Urinary bladder (tissue), 4 donors: ENCODE measurements at places on chromosomes 11 and 22. TPM values are rescaled to one million over a fixed set of nuclear protein-coding genes. Genes with fewer than 3 reads are reported as not detected.
A peak's percentile ranks its signal among the peaks of the same experiment; 100 is the strongest.

DNA sequence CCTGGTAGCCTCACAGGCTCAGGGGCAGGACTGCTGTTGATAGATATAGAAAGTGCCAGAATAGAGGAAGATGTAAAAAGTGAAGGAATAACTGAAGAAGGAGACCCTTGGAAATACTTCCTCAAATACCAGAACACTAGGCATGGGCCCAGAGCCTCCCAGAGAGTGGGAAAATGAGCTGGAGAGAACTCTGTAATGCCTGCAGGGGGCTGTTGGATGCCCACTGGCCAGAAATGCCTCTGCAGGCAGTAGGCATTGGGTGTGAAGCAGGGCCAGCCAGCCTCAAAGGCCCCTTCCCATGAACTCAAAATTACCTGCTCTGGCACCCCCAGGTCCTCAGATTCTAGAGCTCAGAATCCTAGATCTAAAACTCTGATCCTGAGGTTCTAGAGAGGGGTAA lies 15.1 kb downstream of the P2RY2 start:
- no peak for DNase-seq

The RAC2 gene
- 3.2 TPM for total RNA-seq

- DNase-seq: peak; percentile 46
Observed at GRCh38 chr11:85682330-85683305, 3.4 kb downstream of the CCDC89 start.

- DNase-seq: no peak
Observed at GRCh38 chr22:16562711-16563554, 29.7 kb downstream of the CCT8L2 start.

DNA sequence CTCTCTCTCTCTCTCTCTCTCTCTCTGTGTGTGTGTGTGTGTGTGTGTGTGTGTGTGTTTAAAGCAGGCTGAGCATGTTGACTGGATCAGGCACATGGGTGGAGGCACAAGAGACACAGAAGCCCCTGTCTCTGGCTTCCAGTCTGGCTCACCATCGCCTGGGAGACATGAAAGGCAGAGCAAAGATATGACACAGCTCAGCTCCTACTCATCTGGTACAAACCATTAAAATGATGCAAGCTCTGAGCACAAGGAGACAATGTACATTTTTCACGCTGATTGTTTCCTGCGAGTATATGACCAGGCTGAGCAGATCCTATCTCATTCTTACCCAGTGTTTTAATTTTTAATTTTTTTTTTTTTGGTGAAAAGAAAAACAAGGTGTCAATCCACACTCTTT lies 9.5 kb downstream of the SLC6A5 start:
- DNase-seq: no peak

- DNase-seq: no peak
Observed at GRCh38 chr22:25690798-25691197, 51.2 kb upstream of the MYO18B start.

DNA sequence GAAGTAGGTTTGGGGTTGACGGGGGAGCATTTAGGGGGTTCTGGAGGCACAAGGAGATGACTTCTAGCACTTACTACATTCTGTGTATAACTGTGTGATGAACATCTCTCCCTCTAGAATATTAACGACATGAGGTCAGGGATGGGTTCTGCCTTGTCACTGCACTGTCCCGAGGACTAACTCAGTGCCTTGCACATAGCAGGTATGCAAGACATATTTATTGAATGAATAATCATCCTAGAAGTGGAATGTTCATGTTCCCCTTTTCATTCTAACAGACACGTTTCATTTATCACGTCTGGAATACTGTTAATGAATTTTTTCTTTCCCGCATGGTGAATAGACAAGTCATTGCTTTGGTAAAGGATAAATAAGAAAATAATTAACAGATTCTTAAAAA lies 12.6 kb downstream of the SYT13 start:
- no peak for DNase-seq

The SHANK3 gene
- 8.1 TPM for total RNA-seq

- no peak for DNase-seq
Observed at GRCh38 chr22:37757663-37758062, 50.1 kb upstream of the GCAT start.

- peak; percentile 28 for DNase-seq
Observed at GRCh38 chr11:122656073-122656630, 630 bp downstream of the UBASH3B start.

The MYBPC3 gene
- total RNA-seq: not detected

GRCh38 chr11:124533626-124534025 lies 9.8 kb downstream of the OR8B12 start:
- no peak for DNase-seq

GRCh38 chr22:36936362-36937116 lies 23.1 kb downstream of the CSF2RB start:
- DNase-seq: no peak

GRCh38 chr11:69342588-69343330 lies 48.8 kb downstream of the MYEOV start:
- DNase-seq: no peak

- DNase-seq: no peak
Observed at GRCh38 chr11:2870460-2870859, 15.1 kb downstream of the CDKN1C start.

DNA sequence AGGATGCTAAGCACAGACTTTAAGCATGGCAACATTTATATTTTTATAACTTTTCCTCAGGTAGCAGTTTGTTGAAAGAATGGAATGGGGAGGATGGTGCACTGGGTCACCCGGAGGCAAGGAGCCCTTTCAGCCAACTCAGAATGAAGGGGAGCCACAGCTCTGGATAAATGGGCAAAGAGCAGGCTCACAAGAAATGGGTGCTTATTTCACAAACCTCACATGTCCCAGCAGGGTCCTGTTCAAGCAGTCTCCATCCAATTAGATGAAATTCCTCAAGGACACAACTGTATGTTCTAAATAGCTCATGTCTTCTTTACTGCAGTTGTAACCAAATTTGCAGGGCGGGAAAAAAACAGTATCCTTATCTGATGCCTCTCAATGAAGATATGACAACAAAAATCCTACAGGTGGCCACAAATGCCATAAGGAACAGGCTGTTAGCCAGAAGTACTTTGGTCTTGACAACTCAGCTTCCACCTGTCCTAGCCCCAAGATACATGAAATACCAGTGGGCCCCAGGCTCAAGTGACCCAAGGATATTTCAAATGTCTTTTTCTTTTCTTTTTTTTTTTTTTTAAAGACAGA lies 48.2 kb downstream of the MAPK1 start:
- no peak for DNase-seq

DNA sequence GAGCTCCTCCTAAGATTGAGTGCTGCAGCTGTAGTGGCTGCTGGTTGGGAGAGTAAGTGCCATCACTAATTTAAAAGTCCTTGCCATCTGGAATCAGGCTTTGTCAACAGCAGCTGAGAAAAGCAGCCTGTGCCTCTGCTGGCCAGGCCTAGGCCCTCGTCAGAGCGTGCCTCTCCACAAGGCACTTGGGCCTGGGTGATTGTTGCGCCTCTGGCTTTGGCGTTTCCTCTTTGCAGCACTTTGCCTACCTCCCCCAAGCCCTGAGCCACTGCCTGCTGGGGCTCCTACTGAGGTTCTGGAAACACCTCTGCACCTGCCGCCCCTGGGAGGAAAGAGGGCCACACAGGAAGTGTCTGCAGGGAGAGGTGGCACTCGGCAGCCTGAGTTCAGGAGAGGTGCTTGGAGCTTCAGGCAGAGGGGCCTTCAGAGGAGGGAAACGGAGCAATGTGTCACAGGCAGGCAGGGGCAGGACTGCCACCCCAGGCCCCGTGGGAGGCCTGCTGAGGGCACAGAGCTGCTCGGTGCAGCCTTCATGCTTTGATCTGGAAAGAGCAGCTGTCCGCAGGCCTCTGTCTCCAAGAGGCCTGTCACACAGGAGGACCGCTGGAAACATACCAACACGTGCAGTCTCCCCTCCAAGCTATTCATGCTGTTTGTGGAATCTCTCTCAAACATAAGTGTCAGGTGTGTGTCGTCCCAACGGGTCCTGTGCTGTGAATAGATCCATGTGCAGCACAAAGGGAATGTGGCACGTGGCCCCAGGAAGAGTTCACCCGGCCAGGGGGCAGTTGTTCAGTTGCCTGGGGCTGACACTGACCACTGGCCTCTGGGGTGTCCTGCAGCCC lies 61.5 kb upstream of the EMID1 start:
- DNase-seq: no peak

GRCh38 chr22:27513021-27513420 lies 288.5 kb downstream of the MN1 start:
- DNase-seq: no peak

GRCh38 chr11:15127341-15127740 lies 12.6 kb downstream of the INSC start:
- no peak for DNase-seq

The UBQLNL gene
- 0.85 TPM for total RNA-seq

DNA sequence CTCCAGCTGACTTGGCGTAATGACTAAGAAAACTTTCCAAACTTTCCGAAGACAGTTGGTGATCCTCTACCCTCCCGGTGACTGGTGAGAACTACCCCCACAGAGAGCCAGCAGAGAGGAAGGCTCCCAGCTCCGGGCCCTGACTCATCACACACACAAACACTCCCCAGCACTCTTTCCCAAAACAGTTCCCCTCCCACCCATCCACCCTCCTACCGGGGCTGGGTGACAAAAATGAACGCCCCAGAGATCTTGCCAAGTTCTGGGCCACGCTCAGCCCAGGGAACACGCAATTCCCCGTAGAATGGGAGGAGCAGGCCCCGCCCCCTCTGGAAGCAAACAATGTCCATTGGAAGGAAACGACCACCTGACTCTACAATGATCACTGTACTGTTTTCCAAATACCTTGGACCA lies 21.3 kb upstream of the JAM3 start:
- DNase-seq: no peak

The ASRGL1 gene
- 5.1 TPM for total RNA-seq

GRCh38 chr11:113519989-113520613 lies 44.9 kb upstream of the DRD2 start:
- DNase-seq: no peak

The SAC3D1 gene
- 3.0 TPM for total RNA-seq

DNA sequence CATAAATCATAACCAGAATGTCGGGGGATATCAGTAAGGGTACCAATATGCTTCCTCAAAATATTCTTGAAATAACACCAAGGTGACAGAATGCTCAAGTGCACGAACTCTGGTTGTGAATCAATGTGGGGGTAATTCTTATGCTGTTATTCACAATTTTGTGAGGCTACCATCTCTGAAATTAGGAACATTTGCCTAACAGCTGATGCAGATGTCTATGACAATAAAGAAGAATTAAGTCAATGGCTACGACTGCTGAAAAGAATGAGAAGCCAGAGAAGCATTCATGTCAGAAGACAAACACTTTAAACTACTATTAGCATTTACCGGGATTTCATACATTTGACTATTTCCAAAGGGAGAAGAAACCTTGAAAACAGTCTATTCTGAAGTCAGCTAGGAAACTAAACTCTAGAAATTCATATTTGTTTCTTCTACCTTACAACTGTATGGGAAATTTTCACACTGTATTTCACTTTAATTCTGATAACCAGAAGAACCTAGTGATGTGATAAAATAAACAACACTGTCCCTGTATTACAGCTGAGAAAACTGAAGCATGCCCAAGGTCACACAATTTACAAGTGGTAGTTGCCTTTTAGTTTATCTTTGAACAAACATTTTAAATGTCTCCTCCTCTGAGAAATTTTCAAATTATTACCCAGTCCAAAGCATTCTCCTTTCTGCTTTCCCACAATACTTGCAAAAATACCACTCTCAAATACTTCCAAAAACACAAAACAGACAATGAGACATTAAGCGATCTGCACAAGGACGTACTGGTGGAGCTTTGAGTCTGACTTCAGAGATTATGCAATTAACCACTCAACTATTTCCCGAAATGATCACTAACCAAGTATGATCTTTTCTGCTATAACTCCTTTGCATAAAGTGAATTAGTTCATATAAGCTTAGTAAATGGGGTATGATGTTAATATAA lies 18.0 kb upstream of the ARHGAP32 start:
- DNase-seq: no peak

GRCh38 chr11:100872951-100873740 lies 186.1 kb downstream of the ARHGAP42 start:
- DNase-seq: no peak

The RTN4R gene
- 3.1 TPM for total RNA-seq

The MS4A18 gene
- not detected for total RNA-seq

The DYNC2H1 gene
- 91.8 TPM for total RNA-seq

DNA sequence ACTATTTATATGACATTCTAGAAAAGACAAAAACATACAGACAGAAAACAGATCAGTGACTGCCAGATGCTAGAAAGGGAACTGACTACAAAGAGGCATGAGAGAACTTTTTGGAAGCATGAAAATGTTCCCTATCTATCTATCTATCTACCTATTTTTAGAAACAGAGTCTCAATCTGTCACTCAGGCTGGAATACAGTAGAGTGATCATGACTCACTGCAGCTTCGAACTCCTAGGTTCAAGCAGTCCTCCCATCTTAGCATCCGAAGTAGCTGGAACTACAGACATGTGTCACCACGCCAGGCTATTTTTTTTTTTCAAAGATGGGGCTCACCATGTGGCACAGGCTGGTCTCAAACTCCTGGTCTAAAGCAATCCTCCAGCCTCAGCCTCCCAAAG lies 6.9 kb downstream of the SBF2 start:
- no peak for DNase-seq

- no peak for DNase-seq
Observed at GRCh38 chr11:35932681-35933319, 11.1 kb upstream of the LDLRAD3 start.

GRCh38 chr11:66717925-66718319 lies 11.1 kb downstream of the SPTBN2 start:
- DNase-seq: no peak

The CREB3L1 gene
- 44.3 TPM for total RNA-seq

DNA sequence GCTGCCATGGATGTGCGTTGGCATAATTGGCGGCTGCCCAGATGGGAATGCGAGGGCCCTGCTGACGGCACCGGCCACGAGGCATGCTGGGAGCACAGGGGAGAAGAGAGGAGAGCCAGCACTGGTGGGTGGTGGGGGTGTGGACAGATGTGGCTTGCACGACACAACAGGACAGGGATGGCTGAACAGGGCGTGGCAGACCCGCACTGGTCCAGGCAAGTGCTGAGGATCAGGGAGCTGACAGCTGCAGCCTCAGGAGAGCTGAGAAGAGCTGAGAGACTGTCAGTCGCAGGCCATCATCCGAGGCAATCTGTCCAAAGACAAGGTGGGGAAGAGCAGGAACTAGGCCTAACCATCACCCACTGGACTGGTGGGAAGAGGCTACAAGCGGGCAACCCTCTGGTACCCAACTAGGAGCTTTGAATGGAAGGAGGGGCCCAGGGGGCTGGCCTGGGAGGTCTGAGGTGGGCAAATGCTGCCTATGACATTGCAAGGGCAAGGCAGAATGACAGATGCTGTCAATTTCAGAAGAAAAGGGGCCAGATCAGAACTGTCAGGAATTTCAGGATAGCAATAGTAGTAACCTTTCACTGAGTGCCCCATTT lies 2.4 kb downstream of the GNB1L start:
- DNase-seq: no peak

DNA sequence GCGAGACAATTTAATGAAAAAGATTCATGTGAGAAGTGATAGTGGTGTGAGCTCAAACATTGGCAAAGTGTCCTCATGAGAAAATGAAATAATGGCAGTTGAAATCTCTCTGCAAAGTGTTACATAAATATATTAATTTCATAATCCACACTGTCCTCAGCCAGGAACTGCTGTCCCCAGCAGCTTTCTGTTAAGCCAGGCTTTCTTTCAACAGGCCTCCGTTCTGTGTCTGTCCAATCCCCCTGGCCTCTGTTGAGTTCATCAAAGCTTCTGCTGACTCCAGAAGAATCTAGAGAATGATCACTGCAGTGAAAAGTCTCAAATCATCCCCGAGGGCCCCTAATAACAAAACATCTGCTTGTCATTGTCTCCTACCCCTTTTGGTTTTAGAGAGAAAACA lies 10.0 kb upstream of the ASCC2 start:
- DNase-seq: no peak

GRCh38 chr11:76251576-76251975 lies 45.3 kb upstream of the WNT11 start:
- no peak for DNase-seq

The CFAP300 gene
- total RNA-seq: 5.9 TPM

The SLC22A12 gene
- total RNA-seq: not detected
